ENCODE measurements at places on chromosomes 5 and 9. TPM values are rescaled to one million over a fixed set of nuclear protein-coding genes. Genes with fewer than 3 reads are reported as not detected.
A peak's percentile ranks its signal among the peaks of the same experiment; 100 is the strongest.

DNA sequence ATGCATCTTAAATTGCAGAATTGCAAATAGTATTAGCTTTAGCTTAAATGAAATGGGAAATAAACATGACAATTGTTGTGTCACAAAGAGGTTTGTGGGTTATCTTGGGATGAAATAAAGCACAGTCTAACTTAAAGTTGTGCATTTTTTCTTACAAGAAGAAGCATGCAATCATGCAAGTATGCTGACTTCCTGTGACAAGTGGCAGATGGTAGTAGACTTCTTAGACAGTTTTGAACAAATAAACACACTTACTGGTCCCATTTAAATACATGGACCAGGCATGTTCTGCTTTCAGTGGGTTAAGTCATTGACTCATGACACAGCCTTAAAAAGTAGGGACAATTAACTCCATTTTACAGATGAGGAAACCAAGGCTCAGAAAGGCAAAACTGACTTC is 15.9 kb upstream of the C5orf63 start:
- DNase-seq, result no peak

- DNase-seq, result no peak
Observed at GRCh38 chr9:71781391-71781790, 13.1 kb upstream of the CEMIP2 start.

- DNase-seq, result peak; percentile 96
Observed at GRCh38 chr9:107737987-107738743, 248.6 kb upstream of the KLF4 start.

GRCh38 chr5:143040622-143041021 is 270.4 kb downstream of the ARHGAP26 start:
- no peak for DNase-seq

DNA sequence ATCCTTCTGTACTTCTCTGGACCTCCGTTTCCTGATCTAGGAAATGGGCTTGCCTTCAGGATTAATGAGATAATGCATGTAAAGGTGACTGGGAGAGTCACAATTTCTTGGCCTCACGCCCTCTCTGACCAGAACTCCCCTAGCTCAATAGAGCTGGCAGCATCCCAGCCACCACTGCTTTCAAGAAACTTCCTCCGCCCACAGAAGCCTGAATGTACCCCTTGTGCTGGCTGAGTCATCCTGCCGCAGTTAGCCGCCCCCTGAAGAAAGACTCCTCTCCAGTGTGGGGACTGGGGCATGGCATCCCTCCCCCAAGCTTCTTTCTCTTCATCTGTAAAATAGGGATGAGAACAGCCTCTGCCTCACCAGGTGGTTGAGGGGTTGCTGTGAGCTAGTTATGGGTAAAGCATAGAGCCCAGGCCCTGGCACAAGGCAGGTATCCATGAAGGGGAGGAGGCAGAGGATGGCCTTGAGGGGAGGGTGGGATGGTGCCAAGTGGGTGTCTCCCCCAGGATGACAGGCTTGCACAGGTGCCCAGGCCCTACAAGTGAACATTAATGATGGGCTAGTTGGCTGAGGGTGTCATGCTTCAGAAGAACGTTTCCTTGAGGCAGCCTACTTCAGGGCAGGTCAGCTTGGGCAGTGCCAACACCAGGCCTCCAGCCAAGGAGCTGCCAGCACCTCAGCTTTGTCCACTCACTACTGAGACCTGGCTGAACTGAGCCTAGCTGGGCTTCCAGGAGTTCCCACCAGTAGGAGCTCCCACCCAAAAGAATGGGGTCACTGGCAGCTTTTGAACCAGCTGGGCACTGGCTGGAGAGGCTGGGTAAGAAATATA is 3.4 kb downstream of the PDLIM4 start:
- peak; percentile 12 for DNase-seq

DNA sequence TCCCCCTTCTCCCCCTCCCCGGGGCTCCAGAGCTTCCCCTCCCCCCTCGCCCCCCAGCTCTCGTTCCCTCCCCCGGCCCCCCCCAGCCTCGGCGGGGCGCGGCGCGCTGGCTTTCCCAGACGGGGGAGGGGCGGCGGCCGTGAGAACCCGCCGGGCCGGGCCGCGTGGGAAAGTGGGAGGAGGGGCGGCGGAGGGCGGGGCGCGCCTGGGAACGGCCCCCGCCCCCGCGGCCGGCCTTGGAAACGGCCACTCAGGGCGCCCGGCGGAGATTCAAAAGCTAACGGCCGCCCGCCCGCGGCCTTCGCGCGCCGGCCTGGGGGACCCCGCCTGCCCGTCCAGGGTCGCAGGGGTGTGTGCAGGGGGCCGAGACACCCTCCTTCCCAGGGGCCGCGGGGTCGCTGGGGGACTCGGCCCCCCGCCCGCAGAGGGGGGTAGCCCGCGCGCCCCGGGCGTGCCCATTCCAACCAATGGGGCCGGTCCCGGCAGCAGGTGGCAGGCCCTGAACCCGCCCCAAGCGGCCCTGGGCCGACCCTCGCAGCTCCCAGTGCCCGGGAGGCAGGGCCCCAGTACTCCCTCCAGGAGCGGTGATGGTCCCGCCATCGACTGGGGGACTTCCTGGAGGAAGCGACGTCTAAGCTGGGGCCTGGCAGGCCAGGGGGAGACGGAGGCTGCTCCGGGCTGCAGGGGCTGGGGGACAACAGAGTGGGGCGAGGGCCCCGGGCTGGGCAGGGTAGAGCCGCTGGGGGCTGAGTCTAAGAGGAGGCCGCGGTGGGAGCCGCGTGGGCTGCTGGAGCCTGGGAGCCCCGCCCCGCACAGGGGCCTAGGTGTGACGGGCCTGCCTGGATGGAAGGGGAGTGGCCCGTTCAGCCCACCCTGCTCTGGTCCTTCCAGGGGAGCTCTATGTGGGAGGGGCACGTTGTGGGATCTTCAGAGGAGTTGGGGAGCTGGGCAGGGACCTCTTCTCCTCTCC is 14.2 kb upstream of the NRARP start:
- no peak for DNase-seq

DNA sequence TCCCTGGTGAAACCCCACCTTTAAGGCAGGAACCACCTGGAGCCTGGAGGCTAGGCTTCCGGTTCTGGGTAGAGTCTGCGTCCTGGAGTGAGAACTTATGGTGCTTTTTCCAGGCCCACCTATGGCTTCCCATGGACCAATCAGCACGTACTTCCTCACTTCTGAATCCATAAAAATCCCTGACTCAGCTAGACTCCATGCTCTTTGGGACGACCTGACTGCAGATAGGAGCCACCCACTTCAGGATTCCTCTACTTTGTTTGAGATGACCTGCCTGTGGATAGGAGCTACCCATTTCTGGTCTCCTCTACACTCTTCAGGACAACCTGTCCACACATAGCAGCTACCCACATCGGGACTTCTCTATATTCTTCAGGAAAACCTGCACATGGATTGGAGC is 168.8 kb upstream of the IRX2 start:
- no peak for DNase-seq

GRCh38 chr5:81254886-81255559 is 21.9 kb downstream of the CKMT2 start:
- no peak for DNase-seq

GRCh38 chr5:5258564-5258963 is 118.4 kb downstream of the ADAMTS16 start:
- no peak for DNase-seq

GRCh38 chr9:29656641-29657406 is 2083.5 kb upstream of the C9orf72 start:
- no peak for DNase-seq

DNA sequence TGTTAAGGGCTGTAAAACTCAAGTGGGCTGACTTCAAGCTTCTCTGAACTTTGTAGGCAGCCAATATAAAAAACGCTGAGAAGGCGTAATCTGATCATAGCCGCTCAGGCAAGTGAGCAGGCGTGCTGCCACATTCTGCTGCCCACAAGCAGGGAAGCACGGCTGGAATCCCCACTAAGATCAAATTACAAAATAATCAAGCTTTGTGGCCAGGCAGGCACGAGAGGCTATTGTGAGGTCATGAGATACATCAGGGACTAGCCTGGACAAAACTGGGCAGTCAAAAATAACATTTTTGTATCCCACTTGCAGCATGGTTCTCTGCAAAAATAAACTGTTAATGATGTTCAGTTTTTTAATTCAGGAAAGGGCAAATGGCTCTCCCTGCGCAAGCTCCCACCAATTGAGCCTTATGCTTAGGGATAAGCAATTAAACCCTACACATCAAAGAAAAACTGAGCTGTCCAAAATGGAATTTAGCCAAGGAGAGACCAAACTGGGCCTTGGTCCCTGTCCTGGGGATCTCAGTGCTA is 64.0 kb downstream of the POU5F2 start:
- DNase-seq, result peak; percentile 67

DNA sequence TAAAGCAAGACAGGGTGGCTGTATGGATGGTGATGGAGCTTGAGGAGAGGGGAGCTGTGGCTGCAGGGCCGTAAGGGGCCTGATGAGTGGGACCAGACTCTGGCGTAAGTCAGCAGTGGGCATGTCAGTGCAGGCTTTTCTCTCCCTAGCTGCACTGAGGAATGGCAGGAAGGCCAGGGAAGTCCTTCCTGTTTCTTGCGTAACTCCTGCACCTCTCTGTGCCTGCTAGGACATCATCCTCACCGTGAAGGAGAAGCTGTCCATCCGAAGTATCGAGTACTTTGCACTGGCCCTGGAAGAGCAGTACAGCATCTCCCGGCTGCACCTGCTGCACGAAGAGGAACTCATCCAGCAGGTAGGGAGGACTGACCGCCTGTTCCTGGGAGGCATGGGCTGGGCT is 24.1 kb upstream of the TRMT10B start:
- DNase-seq, result no peak

DNA sequence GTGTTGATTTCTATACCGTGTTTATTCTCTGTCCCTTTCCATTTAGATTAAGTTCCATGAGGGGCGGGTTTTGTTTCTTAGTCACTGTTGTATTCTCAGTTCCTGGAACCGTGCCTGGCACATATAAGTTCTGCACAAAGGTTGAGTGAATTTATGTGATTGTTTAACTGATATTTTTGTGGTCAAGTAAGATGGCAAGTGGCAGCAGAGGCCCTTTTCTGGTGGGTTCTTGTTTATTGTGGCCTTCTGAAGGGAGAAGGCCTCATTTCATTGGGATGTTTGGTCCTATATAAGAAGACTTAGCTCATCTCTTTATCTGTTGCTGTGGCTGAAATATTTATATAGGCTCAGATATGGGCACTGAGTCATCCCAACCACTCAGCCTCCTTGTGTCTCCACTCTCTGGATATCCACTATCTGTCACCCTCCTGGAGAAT is 262.5 kb downstream of the PSAT1 start:
- DNase-seq, result no peak

GRCh38 chr9:114367366-114367765 is 20.4 kb downstream of the AKNA start:
- DNase-seq, result no peak

GRCh38 chr9:131578731-131579504 is 33.6 kb downstream of the PRRT1B start:
- DNase-seq, result no peak

DNA sequence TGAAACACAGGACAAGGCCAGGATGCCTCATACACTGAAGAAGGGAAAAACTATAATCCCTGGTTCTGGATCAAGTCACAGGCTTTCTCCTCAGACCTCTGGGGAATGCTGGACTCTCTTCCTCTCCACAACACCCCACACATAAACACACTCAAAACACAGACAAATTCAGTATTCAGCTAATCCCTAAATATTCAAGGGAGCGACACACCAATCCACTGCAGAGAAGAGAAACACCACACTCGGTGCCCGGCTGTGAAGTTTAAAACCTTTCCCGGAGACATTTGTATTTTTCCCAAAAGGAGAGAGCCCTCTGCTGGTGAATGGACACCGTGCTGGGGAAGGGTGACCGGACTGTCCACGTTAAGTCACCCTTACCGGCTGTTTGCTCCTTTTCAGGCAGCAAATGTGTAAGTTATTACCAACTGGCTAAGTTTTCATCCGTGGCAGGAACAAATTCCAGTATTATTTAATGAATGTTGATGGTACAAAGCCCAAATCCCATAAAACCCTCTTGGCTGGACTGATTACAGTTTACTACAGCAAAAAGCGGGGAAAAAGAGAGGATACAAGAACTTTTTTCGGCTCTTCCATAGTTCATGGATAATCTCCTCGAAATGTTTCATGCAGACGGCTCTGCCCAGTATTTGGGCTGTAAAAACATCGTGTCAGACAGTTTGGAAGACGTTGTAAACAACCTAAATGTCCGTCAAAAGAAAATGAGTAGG is 130.9 kb upstream of the SLC30A5 start:
- peak; percentile 66 for DNase-seq

- DNase-seq, result no peak
Observed at GRCh38 chr9:136048560-136049411, 46.3 kb downstream of the NACC2 start.

DNA sequence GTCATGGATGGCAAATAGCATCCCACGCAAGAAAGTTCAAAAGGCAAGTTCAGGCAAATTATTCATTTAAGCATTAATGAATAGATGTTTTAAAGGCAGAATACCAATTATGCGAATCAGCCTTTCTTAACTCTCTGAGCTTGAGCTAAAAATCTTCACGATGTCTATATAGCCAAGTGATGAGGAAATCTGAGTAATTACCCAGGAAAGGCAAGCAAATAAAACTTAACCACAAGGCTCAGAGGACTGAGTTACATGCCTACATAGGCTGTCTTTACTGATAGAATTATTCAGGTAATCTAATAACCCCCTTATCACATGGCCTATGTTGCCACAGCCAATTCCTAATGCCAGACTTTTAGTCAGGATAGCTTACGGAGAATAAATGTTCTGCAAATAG is 120.8 kb upstream of the MTAP start:
- no peak for DNase-seq

GRCh38 chr5:177470759-177471536 is 2.5 kb downstream of the DBN1 start:
- DNase-seq, result no peak

PCDHGB7 gene
- 20.9 TPM for total RNA-seq

BAAT gene
- not detected for total RNA-seq

TMC1 gene
- 1.5 TPM for total RNA-seq

PCDHGA6 gene
- 2.0 TPM for total RNA-seq

ECSCR gene
- total RNA-seq, result 13.8 TPM

LIFR gene
- 102 TPM for total RNA-seq

IFNK gene
- total RNA-seq, result not detected

PCDHGA5 gene
- 1.2 TPM for total RNA-seq

Measured in adrenal gland (tissue), 19 donors.